ENCODE measurements at places on chromosomes 5 and 9.

DNA sequence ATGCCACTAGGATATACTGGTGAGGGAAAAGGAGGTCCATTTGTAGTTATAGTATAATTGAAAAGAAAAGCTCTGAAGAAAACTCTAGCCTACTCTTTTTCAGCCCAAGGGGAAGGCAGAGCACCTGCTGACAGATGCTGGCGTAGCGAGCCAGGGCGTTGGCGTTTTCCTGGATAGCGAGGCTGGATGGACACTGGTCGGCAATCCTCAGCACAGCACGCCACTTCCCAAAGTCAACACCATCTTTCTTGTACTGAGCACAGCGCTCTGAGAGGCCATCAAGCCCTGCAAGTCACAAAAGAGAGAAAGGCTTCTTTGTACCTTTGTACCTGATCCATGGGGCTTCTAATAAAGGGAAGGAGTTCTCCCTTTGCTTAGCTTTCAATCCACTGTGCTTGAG, 8.2 kb downstream of the ALDOB start:
- DNase-seq, result no peak

DNA sequence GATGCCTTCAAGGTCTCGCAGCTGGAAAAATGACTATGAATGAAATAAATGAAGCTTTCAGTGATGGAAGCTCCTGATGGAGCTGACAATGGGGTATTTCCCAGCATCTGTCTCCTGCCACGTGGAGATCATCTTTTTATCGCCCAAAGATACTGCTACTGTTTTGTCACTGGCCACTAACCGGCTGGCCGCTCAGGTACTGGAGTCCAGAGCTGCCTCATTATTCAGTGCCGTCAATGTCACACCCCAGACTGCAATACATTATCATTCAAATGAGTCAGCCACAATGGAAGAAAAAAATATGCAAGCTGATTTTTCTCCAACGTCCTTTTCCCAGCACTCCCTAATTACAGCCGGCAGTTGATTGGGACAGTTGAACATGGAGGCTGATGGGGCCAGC, 280.4 kb downstream of the ZSWIM6 start:
- DNase-seq, result no peak

GRCh38 chr5:138663009-138663408, 87.8 kb upstream of the HSPA9 start:
- no peak for DNase-seq

GRCh38 chr9:76592091-76592973, 133.3 kb downstream of the GCNT1 start:
- no peak for DNase-seq

GRCh38 chr5:135343413-135343812, 55.6 kb downstream of the MACROH2A1 start:
- DNase-seq, result no peak

DNA sequence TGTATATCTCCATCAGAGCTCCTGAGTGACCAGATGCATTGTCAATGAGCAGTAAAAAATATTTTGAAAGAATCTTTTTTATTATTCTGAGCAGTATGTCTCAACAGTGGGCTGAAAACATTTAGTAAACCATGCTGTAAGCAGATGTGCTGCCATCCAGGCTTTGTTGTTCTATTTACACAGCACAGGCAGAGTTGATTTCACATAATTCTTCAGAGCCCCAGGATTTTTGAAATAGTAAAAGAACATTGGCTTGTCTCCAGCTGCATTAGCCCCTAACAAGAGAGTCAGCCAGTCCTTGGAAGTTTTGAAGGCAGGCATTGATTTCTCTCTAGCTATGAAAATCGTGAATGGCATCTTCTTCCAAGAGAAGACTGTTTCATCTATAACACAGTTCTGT, 25.2 kb upstream of the ENTREP1 start:
- no peak for DNase-seq

- DNase-seq, result no peak
Observed at GRCh38 chr9:114282926-114283325, 40.0 kb upstream of the ORM1 start.

DNA sequence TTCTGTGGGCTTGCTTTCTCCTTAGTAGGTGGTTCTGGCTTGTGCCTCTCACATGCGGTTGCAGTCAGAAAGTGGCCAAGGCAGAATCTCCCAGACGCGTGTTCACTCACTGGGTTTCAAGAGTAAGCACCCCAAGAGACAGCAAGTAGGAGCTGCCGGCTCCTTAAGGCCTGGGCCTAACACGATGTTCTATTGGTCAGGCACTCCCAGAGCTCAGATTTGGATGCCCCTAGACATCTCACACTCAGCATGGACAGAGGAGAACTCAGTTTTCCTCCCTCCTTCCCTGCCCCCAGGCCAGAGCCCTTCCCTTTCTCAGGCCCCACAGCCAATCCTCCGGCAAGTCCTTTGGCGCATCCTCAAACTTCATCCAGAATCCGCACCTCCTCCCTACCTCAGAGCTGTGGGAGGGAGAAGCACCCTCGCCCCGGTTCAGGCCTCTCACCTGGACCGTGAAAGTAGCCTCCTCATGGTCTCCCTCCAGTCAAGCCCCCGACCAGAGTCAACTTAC, 6.5 kb upstream of the CARD19 start:
- DNase-seq, result no peak

- DNase-seq, result no peak
Observed at GRCh38 chr5:14526493-14526892, 55.1 kb upstream of the OTULINL start.

- no peak for DNase-seq
Observed at GRCh38 chr5:10746711-10747110, 14.3 kb downstream of the DAP start.

DNA sequence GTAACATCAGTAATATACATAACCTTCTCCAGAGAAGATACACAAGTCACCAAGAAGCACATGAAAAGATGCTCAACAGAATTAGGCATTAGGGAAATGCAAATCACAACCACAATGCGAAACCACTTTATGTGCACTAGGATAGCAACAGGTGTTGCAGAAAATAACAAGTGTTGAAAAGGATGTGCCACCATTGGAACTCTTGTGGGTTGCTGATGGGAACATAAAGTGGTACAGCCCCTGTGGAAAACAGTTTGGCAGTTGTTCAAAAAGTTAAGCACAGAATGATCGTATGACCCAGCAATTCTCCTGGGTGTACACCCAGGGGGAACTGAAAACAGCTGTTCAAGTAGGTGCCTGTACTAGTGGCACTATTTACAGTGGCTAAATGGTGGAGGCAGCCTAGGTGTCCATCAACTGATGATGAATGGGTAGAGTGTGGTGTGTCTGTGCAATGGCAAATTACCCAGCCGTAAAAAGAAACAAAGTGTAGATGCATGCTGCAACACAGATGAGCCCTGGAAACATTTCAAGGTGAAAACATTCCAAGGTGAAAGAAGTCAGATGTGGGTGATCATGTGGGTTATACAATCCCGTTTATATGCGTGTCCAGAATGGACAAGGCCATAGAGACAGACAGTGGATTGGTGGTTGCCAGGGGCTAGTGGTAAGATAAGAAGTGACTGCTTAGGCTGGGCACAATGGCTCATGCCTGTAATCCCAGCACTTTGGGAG, 27.2 kb downstream of the CCDC69 start:
- no peak for DNase-seq

GRCh38 chr5:30390095-30390494, 803.4 kb upstream of the CDH6 start:
- DNase-seq, result no peak

GRCh38 chr9:21154018-21154608, 12.3 kb downstream of the IFNA21 start:
- DNase-seq, result no peak

GRCh38 chr5:57316798-57317327, 143.0 kb downstream of the GPBP1 start:
- DNase-seq, result no peak

DNA sequence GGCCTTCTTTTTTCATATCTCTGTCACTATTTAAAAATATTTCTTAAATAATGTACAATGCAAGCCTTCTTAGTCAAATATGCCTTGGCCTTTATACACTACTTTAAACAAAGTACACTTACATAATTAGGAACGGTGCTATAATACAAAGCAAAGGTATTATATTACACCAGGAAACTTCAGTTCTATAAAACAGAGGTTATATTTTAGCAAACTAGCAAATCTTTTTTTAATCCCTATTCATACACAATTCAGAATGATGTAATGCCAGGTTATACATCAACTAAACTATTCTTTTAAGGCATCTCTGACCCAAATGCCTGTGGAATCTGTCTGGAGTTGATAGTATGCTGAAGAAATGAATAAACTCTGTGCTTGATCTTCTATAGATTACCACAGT, 10.7 kb upstream of the LURAP1L start:
- no peak for DNase-seq

- DNase-seq, result no peak
Observed at GRCh38 chr9:31210978-31211570, 1173.4 kb upstream of the ACO1 start.

DNA sequence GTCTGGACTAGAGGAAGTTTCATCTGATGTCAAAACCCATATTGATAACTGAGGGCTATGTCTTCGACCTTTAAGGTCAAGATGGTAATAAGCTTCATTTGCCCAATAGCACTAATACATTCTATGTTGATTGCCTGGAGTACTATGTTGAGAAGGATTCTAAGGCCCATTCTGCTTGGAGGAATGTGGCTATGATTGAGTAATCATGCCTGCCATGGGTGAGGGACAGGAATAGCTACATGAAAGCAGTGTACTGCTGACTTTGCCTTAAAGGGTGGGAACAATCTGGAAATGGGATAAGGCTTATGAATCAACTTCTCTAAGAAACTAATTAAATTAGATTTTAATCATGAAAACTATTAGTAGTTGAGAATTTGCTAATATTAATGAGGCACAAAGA, 13.6 kb downstream of the NNT start:
- DNase-seq, result no peak

- DNase-seq, result no peak
Observed at GRCh38 chr5:131944702-131945550, 537 bp downstream of the MEIKIN start.

- no peak for DNase-seq
Observed at GRCh38 chr5:120677481-120677880, 213.4 kb downstream of the PRR16 start.

DNA sequence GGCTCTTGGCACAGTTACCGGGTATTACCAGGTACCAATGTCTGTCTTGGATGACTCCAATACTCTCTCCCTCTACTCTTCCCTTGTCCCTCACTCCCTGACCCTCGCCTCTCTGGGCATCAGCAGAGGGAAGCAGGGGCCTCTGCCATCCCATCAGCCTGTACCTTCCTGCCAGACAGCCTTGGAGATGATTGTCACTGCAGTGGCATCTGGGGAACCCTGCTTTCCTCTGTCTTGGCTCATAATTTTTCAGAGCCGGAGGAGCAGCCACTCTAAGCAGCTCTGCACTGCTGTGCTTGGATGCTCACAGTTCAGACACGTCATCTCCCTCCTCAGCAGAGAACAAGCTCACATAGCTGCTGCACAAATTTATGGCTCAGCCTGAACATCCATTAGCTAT, 274.1 kb downstream of the SMARCA2 start:
- DNase-seq, result no peak

DNA sequence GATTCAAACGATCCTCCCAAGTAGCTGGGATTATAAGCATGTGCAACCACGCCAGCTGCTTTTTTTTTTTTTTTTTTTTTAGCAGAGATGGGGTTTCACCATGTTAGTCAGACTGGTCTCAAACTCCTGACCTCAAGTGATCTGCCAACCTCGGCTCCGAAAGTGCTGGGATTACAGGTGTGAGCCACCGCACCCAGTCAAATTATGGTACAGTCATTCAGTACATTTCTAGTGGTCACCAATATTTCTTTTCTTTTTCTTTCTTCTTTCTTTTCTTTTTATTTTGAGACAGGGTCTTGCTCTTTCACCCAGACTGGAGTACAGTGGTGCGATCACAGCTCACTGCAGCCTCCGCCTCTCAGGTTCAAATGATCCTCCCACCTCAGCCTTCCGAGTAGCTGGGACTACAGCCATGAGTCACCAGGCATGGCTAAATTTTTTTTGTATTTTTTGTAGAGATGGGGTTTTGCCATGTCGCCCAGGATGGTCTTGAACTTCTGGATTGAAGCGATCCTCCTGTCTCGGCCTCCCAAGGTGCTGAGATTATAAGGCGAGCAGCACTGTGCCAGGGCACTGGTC, 25.4 kb upstream of the DCP2 start:
- no peak for DNase-seq

- no peak for DNase-seq
Observed at GRCh38 chr9:112288029-112288428, 45.4 kb downstream of the PTBP3 start.

GRCh38 chr5:140671472-140672125, 1.8 kb downstream of the DND1 start:
- no peak for DNase-seq

DNA sequence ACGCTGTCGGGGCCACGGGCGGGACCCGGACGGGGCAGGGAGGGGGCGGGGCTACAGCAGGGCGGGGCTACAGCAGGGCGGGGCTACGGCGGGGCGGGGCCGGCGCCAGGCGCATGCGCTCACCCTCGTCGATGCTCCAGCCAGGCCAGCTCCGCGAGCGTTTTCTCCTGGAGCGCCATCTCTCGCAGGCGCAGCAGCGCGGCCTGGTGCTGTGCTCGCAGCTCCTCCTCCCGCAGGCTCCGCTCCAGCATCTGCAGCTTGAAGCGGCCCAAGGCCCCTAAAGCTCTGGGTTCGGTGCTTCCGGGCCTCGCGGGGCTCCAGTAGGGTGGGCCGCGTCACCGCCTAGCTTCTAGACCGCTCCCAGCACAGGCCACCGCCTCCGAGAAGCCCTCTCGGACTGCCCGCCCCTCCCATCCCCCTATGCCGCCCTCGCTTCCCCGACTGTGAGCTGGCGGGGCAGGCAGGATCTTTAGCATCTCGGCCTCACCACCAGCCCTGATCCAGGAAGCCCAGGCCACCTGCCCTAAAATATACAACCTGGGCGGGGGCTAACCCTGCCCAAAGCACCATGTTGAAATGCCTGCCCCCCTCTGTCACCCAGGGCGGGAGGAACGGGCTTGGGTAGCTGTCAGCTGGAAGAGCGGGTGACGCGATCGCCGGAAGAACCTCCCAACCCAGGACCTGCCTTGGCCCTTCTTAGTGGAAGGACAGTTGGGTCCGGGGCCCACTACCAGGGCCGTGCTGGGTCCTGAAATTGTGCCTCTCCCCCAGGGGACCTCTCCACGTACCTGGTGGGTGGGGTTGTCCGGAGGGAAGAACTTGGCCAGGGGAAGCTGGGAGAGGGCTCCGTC, 21.9 kb upstream of the QSOX2 start:
- DNase-seq, result peak; percentile 72

DNA sequence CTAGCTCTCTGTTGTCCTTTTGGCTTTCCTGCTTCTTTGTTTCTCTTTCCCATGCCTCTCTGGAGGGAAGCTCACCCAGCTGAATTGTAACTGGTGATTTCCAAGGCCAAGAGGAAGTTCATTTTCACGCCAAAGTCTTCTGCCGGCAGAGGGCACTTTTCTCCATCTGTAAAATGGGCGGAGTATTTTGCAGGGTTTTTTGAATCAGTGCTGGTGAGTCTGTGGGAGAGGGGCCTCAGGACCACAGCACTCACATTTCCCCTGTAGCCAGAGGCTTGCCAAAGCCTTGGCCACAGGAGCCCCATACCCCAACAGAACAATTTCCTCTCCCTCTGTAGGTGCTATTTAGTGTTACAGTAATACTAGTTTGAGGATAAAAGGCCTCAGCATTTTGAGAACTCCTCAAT, 42.3 kb upstream of the MATR3 start:
- no peak for DNase-seq
